ENCODE measurements at places on chromosomes 2 and 18. TPM values are rescaled to one million over a fixed set of nuclear protein-coding genes. Genes with fewer than 3 reads are reported as not detected.

Gene SALL3
- total RNA-seq = 0.30 TPM

Gene BARD1
- 13.2 TPM for total RNA-seq

Gene MOGAT1
- total RNA-seq = 0.24 TPM

- DNase-seq = no peak
Observed at GRCh38 chr2:191399601-191400000, 154.4 kb downstream of the MYO1B start.

DNA sequence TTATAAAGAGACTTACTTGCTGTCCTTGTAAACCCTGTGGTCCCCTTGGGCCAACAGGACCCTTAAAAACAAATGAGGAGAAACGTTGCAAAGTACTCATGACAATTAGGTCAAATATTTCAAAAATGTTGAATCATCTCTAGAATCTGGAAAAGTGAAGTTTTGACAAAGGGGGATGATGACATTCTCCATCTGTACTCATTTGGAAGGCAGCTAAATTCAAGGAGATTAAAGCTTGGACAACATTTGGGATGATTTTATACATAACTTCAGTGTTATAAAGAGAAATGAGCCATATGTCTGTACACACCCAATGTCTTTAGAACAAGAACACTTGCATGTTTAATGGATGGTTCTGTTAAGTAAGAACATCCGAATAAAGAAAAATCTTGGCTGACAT is 92.9 kb downstream of the COL5A2 start:
- DNase-seq = no peak

DNA sequence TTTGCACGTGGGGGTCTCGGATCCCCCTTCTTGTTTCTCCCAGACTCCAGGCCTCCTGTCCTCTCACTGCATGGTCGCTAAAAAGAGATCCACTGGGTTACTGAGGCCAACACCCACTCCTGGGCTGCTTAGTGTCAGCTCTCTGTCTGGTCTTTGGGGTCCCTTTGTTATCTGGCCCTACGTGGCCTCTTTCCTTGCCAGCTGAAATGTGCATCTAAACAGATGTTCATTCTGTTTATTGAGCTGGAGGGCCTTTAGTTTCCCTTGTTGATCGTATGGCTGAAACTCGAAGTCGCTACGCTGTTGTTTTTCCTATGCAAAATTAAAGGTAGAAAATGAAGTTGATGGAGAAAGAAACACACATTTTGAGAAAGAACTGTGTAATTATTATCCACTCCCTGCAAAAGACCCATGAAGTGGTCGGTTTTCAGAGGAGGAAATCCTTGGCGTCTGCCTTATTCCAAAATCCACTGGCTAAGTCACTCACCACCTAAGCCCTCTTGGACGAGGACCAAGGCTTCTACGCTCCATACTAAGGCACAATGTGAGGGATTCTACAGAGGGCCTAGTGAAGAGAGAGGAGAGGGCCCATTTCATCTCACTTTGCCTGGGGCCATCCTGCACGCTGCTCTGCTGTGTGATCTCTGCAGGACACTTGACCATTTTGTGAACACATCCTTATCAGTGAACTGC is 105.3 kb downstream of the GLI2 start:
- no peak for DNase-seq

DNA sequence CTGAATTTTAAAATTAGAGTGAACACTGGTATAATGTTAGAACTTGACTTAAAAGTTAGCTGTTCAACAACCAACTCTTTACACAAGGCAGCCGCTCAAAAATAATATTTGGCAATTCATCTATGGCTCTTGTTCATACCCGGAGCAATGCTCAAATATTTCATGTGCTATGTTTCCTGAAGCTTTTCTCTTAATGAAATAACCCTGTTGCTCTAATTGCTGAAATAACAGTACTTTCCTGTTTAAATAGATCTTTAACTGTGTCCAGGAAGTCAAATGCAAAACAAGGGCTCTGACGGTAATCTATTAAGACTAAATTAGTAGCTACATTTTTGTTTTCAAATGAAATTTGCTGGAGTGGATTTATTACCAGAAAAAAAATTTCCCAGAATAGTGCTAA is 33.7 kb downstream of the RFTN2 start:
- DNase-seq = no peak

- no peak for DNase-seq
Observed at GRCh38 chr2:84896567-84896966, 8.9 kb upstream of the TMSB10 start.

GRCh38 chr2:126932966-126933710 is 34.4 kb downstream of the TEX51 start:
- DNase-seq = no peak

- DNase-seq = no peak
Observed at GRCh38 chr18:75937306-75937705, 509.8 kb upstream of the SMIM21 start.

Data from cardiac septum (tissue), 1 donor.